ENCODE measurements at places on chromosomes 3 and 15.
A peak's percentile ranks its signal among the peaks of the same experiment; 100 is the strongest.

DNA sequence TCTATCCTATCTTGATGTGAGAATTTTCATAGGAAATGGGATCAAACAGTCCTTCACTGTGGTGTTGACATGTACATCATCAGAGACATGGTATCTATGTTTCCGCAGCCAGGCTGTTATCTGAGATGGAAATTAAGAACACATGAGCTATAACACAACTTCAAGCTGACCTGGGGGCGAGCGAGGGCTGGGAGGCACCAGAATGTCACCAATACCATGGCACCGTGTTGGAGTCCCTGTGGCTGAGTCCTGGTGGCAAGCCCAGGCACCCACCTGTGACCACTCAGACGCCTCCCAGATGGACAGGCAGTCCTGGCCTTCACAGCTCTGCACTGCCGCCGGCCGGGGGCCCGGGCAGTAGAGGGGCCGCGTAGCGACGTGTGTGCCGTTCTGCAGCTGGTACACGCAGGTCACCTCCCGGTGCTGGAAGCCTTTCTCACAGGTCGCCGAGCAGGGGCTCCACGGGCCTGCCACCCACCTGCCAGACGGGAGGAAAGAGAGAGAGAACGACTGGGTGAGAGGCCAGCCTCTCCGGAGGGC, 263.9 kb upstream of the LYSMD4 start:
- DNase-seq: no peak

DNA sequence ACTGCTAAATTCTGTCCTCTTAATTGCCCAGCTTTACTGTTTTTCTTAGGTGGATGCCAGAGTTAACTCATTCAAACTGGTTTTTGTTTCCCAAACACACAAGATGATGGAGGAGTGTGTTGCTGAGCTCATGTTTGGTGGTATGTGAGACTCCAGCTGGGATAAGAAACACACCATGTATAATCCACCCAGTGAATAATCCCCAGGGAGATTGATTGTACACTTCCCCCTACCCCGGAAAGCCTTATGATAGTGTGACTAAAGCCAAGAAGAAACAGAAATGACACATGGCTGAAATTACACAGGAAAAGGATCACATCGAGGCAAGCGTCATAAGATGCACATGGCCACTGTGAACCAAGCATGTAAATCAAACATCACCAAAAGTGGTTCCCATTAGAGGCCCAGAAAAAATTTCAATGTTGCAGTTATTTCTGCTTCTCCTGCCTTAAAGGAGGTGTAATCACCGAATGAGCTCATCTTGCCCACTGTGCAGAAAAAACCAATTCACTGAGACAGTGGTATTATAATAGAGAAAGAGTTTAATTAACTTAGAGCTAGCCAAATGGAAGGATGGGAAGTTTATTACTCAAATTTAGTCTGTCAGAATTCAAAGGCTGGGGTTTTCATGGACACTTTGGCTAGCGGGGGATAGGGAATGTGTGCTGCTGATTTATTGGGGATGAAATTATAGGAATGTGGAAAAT, 56.7 kb upstream of the MAGI1 start:
- no peak for DNase-seq

DNA sequence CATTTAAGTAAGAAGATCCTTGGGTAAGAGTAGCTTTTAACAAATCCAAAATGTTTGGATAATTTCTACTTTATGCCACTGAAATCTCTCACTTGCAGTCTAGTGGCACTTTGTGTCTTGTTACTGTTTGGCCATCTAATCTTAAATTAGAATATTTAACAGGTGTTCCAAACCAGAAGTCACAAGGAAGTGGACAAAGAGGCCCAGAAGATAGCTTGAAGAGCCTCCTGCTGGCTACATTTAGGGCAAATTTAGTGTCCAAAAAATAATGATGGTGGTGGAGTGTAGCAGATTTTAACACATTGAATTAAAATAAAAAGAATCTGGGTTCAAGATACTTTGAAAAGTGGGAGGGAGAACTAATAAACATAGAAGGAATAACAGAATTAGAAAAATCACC, 172.2 kb downstream of the GHSR start:
- DNase-seq: no peak

GRCh38 chr3:61579685-61580084, 18.3 kb downstream of the PTPRG start:
- DNase-seq: no peak

- no peak for DNase-seq
Observed at GRCh38 chr3:58236527-58237237, 910 bp upstream of the ABHD6 start.

- DNase-seq: no peak
Observed at GRCh38 chr3:70264122-70264780, 48.2 kb downstream of the MDFIC2 start.

DNA sequence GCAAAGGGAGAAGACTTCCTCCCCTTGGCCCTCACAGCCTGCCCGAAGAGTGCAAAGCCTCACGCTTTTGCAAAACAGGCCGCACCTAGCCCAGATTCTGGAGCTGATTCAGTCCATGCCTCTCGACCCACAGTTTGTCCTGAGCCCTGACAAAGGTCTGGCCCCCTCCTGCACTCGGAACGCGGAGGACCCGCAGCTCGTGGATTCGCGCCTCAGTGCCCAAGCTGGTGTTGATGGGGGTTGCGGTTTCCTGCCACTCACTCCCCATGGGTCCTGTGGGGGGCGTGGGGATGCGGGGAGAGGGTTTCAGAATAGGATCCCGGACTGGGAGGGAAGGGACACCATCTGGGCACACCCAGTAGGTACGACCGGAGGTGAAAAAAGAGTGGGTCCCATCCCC, 594 bp upstream of the CRABP1 start:
- DNase-seq: no peak

DNA sequence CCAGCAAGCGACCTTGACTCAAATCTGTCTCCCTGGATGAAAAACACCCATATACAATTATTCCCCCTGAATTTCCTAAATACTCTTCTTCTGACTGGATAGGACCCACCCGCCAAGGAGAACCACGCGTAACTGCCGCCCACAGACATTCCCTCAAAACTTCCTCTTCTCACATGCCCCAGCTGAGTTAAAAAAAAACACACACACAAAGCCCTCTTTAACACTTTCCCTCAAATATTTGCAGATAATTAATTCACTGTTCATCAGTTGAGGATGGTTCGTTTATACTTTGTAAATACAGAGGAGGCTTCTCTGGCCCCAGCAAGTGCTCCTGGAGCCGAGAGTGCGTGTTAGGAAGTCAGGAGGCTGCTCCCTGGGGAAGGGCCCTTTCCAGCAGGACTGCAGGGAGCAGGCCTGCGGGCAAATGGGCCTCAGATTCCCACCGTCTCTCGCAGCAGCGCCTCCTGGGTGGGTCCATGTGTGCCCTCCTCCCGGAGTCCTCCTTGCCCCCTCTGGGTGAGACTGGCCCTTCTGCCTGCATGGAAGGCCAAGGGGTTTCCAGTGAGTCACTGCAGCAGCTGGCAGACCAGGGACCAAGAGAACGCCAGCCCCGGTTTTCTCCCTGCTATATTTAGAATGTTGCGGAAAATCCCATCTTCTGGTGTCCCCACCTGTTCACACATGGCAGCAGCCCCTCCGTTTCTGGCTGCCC, 46.8 kb downstream of the MGLL start:
- DNase-seq: peak; percentile 79

GRCh38 chr15:69760258-69760845, 307.7 kb downstream of the RPLP1 start:
- no peak for DNase-seq

GRCh38 chr15:88529021-88529630, 17.4 kb downstream of the DET1 start:
- no peak for DNase-seq

DNA sequence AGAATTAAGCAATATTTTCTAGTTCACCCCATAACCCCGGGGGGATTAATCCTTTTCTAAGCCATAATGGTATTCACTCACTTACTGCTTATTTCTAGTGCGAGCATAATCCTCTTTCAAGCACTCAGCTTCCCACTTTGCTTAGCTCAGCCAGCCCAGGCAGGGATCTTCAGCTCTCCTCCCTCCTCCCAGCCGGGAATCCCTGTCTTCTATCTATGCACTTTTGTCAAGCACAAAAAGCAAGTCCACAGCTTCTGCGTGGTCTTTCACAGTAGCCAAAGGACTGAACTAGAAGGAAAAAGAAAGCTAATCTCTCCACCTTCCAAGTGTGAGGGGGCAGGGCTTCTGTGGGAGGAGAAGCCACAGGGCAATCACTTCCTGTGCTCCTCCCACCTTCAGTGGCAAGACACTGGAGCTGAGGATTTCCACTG, 62.8 kb downstream of the PEX5L start:
- DNase-seq: no peak

GRCh38 chr3:48233542-48233941, 7.4 kb upstream of the ZNF589 start:
- DNase-seq: no peak

DNA sequence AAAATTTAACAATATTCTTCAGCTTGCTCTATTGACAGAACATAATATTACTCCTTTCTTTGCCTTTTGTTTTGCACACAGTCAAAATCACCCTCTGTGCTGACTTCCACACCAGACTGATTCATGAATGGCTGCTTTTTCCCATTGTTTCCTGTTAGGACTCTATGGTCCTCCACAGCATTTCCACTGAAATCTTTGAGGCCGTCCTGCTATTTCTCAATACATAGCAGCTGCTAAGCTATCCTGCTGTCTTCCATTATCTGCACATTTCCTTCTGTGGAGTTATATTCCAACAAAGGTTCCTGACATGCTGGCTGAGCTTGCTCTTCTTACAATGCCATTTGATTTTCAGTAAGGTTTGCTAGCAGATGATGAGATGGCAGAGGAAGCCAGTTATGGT, 153.3 kb downstream of the EPHA3 start:
- no peak for DNase-seq

- DNase-seq: no peak
Observed at GRCh38 chr15:80098341-80098740, 38.9 kb downstream of the ZFAND6 start.

Measured in femur (tissue), 1 donor.